ENCODE measurements at places on chromosomes 2 and 18. TPM values are rescaled to one million over a fixed set of nuclear protein-coding genes. Genes with fewer than 3 reads are reported as not detected.

The SLC11A1 gene
- under 0.01 TPM for total RNA-seq

The CELF4 gene
- not detected for total RNA-seq

The ZNF512 gene
- 14.6 TPM for total RNA-seq

The POTEJ gene
- not detected for total RNA-seq

The PLGLB2 gene
- not detected for total RNA-seq

The AQP12A gene
- total RNA-seq: not detected

The ASPRV1 gene
- not detected for total RNA-seq

The CNGA3 gene
- not detected for total RNA-seq

The SERPINB11 gene
- total RNA-seq: not detected

The FAM237A gene
- not detected for total RNA-seq

The GRB14 gene
- total RNA-seq: 1.1 TPM

The VIT gene
- 0.36 TPM for total RNA-seq
